Frontal cortex (tissue), 4 donors: ENCODE measurements at places on chromosomes 16 and 17. TPM values are rescaled to one million over a fixed set of nuclear protein-coding genes. Genes with fewer than 3 reads are reported as not detected.
A peak's percentile ranks its signal among the peaks of the same experiment; 100 is the strongest.

GRCh38 chr16:7408700-7409365 lies 76.2 kb downstream of the RBFOX1 start:
- DNase-seq: no peak

- DNase-seq: no peak
Observed at GRCh38 chr17:65115839-65116238, 21.3 kb upstream of the RGS9 start.

DNA sequence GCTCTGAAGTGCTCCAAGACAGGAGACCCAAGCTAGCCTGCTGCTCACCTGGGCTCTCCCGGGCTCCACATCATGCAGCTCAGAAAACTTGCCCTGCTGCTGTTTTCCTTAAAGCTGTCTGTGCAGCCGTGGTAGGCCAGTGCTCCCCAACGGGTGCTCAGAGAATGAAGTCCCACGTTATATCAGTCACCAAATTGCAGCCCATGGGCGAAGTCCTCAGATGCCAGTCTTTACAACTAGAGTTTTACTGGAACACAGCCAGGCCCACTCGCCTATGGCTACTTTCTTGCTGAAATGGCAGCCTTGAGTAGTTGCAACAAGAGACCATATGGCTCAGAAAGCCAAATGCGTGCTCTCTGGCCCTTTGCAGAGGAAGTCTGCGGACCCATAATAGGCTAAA lies 6.3 kb downstream of the CREBBP start:
- no peak for DNase-seq

GRCh38 chr16:12410837-12411490 lies 392.7 kb downstream of the CPPED1 start:
- DNase-seq: no peak

GRCh38 chr17:2400474-2400866 lies 390 bp downstream of the MNT start:
- peak; percentile 60 for DNase-seq

DNA sequence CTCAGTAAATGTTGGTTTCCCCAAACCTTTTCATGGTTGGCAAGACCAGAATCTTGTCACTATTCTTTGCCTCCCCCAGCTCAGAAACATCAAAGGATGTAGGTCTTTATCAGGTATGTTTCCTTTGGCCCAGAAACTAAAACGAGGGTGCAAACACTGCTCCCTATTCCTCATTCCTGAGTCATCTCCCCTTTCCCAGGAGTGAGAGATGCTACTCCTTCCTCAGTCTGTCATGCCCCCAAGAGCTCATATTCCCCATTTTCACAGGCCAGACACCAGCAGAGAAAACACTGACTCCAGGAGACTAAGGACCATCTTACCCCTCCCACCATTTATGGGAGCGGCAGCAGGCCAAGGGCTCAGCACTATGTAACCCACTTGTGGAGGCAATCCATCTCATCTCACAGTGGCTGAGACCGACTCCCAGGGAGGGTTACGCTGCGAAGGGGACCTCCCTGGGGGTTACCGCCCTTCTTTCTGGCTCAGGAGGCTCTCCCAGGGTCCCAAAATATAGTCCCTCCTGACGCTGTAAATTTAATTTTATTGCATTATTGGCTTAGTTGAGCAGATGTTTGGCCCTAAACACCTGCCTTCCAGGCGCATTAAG lies 1.5 kb downstream of the GEMIN4 start:
- no peak for DNase-seq

- DNase-seq: no peak
Observed at GRCh38 chr17:35978346-35978745, 3.0 kb downstream of the CCL16 start.

- peak; percentile 45 for DNase-seq
Observed at GRCh38 chr16:51982715-51983680, 563.9 kb downstream of the TOX3 start.

- peak; percentile 30 for DNase-seq
Observed at GRCh38 chr17:63881935-63882601, at the start of gene GH2. Gene GH2, minus strand, starts transcription at chr17:63881944. Its CDS starts 143 bp downstream, at chr17:63881801.

DNA sequence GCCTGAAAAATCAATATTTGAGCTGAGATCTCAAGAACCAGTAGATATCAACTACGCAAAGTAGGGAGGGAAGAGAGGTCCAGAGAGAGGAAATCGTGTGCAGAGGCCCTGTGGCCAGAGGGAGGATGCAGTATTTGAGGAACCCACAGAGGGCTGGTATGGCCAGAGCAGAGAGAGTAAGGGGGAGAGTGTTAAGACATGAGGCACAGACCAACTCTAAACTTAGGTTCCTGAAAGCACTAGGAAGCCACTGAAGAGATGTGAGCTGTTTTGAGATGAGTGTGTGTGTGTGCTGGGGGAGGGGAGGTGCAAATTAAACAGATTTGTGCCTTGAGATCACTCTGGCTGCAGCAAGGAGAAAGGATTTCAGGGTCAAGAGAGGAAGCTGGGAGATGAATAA lies 10.9 kb downstream of the SLC13A2 start:
- no peak for DNase-seq

- no peak for DNase-seq
Observed at GRCh38 chr16:89448656-89449055, 41.7 kb downstream of the ANKRD11 start.

GRCh38 chr17:81301195-81302144 lies 6.4 kb upstream of the SLC38A10 start:
- no peak for DNase-seq

GRCh38 chr16:72838951-72839350 lies 209.0 kb downstream of the ZFHX3 start:
- DNase-seq: no peak

DNA sequence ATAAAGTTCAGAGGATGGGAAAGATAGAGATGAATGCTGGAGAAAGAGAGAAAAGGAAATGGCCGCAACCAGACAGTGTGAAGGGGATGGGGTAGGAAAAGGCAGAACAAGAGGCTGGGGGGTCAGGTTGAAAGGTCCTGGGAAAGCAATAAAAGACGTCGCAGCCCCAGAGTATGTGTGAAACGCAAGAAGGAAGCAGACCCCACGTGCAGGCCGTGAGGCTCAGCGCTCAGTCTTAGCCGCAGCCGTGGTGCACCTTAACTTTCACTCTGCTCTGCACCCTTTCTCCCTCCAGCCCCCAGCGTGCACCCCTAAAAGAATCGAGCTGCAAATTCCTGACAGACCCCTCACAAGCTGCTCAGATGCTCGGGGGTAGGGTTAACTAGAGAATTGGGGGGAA lies 1.9 kb downstream of the DNAH17 start:
- DNase-seq: no peak

- DNase-seq: no peak
Observed at GRCh38 chr16:49528060-49528865, 154.7 kb downstream of the C16orf78 start.

DNA sequence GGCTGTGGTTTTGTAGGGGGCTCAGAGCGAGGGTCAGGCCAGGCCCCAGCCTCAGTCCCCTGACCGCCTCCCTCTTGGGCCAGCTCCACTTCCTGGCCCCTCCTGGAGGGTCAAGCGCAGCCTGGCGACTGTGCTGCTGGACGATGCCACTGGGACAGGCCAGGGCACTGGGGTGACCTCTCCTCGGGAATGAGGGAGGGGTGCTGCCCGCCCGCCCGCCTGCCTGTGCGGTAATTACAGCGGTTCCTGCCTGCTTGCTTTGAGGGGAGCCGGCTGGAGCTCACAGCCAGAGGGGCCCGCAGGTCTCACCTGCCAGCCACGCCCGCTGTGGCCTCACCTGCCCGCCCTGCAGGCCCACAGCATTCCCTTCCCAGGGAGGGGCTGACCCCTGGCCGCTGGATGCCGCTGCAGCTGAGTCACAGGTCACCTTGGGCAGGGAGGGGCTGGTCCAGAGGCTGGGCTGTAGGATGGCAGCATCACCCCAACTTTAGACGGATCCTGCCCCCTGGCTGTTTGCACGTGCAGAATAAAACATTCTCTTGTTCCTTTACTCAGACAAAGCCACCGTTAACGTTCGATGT lies 76.7 kb upstream of the CBX4 start:
- no peak for DNase-seq

Gene VAT1L
- 22.0 TPM for total RNA-seq

Gene SULT1A4
- total RNA-seq: 3.3 TPM

Gene TMEM98
- total RNA-seq: 37.9 TPM

Gene GCGR
- total RNA-seq: not detected

Gene TEDC2
- total RNA-seq: 7.7 TPM

Gene SOCS3
- 5.3 TPM for total RNA-seq

Gene KRT39
- not detected for total RNA-seq

Gene PROCA1
- total RNA-seq: 2.9 TPM

Gene KRTAP4-4
- not detected for total RNA-seq
